Stimulated activated CD8-positive, alpha-beta memory T cell treated with anti-CD3 and anti-CD28 coated beads, Interleukin-12 subunit alpha, Interleukin-12 subunit beta, amount 100 ng/mL, for 4 hours (primary cell): ENCODE measurements at places on chromosomes 4 and X.

DNA sequence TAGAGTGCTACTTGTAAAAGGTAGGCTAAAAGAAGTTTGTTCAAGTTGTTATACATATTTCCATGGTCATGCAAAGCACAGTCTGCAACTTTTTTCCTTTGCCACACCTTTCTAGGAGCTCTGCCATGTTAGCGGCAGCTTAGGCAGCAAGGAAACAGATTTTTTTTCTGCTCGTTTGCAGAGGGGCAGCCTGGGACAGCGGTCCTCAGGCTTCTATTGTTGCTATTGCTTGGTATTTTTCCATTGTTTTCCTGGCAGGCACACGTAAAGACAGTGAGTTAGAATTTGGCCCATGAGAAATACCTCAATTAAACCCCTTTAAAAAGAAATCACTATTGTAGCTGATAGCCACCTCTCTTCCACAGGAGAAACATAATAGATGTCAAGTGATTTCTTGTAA, 391.4 kb downstream of the SH2D1A start:
- DNase-seq = no peak

DNA sequence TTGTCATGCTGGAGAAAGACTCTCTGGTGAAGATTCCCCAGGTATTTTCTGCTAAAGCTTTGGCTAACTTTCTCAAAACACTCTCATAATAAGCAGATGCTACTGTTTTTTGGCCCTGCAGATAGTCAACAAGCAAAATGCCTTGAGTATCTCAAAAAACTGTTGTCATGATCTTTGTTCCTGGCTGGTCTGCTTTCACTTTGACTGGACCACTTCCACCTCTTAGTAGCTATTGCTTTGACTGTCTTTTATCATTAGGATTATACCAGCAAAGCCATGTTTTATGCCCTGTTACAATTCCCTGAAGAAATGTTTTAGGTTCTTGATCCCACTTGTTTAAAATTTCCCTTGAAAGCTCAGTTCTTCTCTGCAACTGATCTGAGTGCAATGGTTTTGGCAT, 231.5 kb downstream of the SLC7A11 start:
- no peak for DNase-seq

GRCh38 chr4:149881744-149882143, 66.1 kb upstream of the IQCM start:
- no peak for DNase-seq

DNA sequence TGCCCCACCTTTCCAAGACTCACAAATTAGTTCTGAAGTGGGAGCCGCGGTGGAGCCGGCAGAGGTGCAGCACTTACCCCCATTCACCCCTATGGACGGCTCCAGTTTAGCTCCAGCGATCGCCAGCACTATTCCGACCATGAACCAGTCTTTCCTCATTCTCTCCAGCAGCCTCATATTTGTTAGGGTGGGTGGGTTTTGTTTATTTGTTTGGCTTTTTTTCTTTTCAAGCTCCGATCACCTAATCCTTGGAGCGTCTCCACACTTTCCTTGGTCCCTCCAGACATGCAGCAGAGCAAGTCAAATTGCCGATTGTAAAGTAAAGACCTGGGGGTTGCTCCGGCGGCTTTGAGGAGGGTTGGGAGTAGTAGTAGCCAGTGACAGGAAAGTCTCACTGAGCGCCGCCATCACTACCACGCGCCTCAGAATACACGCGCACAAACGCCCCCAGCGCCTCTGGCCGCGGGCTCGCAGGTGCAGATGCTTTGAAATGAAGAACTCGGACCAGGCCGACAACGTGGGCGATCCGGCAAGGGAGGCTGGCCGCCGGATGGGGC, at the start of gene SLC10A7:
Gene SLC10A7 (minus strand): TSS at position 400 of the 557 bp plus-strand sequence. CDS start 223 bp downstream, at position 177.
- peak; percentile 36 for DNase-seq

DNA sequence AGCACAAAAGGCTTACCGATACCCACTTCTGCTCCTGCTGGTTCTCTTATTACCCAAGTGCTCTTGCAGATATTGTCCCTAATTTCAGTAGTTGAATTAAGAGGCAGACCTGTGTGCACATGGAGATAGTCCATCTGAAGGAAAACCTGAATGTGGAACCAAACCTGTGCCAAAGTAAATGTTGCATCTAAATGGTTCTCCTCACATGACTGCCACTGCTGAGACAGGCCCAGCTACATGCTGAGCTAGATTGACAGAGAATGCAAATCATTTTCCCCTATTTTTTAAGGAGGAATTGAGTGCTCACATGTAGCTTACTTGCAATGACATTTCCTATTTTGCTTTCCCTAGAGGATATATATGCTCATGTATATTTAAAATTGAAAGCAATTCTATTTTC, 609.1 kb upstream of the TECRL start:
- DNase-seq = no peak

GRCh38 chr4:185244763-185245162, 35.4 kb downstream of the SNX25 start:
- DNase-seq = no peak

DNA sequence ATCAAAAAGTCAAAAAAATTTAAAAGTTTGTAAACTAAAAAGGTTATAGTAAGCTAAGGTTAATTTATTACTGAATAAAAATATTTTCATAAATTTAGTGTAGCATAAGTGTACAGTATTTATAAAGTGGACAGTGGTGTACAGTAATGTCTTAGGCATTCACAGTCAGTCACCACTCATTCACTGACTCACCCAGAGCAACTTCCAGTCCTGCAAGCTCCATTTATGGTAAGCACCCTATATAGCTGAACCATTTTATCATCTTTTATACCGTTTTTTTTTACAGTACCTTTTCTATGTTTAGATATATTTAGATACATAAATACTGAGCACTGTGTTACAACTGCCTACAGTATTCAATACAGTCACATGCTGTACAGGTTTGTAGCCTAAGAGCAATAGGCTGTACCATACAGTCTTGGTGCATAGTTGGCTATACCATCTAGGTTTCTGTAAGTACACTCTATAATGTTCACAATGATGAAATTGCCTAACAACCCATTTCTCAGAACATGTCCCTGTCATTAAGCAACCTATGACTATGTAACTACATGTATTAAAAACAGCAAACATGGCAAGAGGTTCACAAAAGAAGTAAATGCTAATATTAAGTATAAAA, 18.6 kb downstream of the ACSL4 start:
- no peak for DNase-seq

DNA sequence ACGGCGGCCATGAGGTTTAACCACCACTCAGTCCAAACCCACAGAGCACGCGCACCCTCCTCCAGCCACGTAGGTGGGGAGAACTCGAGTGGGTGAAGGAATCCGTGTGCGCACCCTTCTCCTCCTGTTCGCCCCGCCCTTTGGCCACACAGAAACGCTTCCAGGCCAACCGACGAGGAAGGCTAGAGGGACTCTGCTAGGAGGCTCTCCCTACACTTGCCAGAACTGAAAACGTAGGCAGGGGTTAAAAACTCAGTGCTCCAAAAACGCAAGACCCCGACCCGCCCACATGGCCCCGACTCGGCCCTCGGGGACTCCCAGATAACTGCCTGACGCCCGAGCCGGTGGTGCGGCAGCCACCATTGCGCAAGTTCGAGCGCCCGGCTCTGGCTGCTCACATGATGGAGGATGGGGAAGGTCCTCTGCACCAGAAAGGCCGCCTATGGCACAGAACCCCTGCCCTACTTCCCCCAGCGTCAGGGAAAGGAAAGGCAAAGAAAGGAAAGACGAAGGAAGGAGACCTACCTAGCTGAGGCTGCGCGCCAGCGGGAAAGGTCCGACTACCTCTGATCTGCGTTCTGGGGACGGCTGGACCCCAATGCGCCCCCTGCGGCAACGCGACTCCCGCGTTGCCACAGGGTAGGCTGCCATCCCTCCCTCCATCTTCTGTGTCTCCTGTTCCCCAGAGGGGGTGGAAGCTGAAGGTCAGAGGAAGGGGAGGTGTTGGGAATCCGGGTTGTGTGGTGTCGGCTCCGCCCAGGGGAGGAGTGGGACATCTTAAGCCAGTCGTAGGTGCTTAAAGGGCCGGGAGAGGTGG, 201.9 kb upstream of the AGTR2 start:
- DNase-seq = no peak

- no peak for DNase-seq
These were observed 205.7 kb downstream of the CAMK2D start for GRCh38 chr4:113555868-113556267.

- DNase-seq = no peak
These were observed 553 bp upstream of the MED28 start for GRCh38 chr4:17613761-17614415.

DNA sequence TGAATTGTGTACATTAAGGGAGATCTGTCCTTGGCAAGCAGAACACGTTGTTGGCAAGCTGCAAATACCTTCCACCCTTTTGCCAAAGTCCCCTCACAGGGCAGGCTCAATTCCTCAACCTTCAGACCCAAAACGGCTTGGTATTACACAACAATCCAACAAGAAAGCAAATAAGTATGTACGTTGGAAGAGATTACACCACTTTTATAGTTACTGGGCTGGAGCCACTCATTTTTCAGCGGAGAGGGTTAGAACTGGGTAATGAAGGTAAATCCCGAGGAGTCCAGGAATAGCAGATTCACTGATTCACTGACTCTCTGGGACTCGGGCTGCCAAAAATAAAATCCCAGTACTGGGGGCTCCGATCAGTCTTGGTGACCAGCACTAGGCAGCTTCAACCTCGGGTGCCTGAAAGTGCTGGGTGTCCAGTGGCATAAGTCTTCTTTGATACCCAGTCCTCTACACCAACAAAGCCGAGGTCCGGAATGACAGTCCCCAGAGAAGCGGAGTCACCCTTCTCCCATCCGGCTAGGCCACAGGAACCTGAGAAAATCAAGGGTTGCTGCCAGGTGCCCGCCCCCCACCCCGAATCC, 587 bp downstream of the TIMM8A start:
- DNase-seq = no peak

- DNase-seq = no peak
These were observed 39.4 kb upstream of the IRF2 start for GRCh38 chr4:184513802-184514120.
